ENCODE measurements at places on chromosomes 1 and 21.

DNA sequence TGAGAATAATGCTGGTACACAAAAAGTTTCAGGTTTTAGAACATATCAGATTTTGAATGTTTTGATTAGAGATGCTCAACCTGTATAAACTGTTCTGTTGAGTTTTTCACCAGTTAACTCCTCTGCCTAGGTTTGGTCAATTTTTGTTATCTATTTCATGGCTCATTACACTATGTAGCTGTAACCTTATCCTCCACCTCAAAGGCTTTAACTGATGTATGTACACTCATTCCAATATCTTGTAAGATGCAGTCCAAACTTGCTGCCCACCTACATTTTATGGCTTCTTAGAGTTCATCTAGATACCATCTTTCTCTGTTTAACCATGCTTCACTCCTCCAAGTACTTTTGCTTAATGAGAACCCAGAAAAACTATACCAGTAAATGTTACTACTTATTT is 107.8 kb downstream of the EIF4G3 start:
- DNase-seq = no peak

GRCh38 chr1:182196897-182197870 is 135.7 kb upstream of the ZNF648 start:
- no peak for DNase-seq

DNA sequence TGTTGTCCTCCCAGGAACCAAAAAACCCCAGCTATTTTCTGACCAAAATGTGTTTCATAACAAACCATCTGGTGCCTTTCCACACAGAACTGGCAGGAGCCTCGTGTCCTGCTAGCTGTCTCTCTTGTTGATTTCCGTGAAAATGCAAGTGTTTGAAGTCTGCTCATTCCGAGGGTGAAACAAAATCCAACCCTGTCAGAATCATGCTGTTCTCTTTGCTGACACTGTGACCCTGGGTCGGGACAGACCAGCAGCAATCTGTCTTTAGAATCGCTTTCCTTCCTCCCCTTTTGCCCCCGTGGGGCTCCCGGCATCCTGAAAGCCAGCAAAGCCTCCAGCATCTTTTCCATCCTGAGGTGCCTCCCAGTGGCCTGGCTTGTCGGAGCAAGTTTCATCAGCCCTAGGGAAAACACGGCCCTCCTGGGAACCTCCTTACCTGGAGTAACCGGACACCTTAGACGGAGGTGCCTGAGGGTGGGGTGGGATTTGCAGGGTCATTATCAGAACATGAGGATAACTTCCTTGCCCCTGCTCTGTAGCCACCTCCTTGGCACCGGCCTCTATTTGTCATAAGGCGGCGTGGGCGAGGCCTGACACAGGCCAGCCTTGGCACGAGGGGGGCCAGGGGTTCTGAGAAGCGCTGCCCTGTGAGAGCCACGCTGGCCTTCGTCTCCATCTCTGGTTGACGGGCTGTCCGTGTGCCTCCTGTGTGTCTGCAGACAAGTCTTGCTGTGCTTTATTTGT is 24.9 kb downstream of the LDLRAP1 start:
- no peak for DNase-seq

DNA sequence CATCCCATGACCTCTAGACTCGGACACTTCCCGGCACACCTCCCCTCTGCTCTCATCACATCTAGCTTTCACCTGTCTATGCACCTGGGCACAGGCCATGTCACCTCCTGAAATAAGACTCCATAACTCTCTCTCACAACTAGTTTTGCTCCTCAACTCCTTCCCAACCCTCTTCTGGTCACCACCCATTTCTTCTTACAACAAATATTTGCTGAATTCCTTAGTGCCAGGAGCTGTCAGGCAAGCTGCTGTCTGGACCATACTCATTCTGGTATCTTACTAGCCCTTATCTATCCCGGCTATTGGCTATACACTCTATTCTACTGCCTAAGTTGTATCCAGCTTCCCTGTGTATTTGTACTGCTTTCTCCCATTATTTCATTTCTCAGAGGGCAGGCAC is 49.1 kb downstream of the LRRC71 start:
- DNase-seq = no peak

DNA sequence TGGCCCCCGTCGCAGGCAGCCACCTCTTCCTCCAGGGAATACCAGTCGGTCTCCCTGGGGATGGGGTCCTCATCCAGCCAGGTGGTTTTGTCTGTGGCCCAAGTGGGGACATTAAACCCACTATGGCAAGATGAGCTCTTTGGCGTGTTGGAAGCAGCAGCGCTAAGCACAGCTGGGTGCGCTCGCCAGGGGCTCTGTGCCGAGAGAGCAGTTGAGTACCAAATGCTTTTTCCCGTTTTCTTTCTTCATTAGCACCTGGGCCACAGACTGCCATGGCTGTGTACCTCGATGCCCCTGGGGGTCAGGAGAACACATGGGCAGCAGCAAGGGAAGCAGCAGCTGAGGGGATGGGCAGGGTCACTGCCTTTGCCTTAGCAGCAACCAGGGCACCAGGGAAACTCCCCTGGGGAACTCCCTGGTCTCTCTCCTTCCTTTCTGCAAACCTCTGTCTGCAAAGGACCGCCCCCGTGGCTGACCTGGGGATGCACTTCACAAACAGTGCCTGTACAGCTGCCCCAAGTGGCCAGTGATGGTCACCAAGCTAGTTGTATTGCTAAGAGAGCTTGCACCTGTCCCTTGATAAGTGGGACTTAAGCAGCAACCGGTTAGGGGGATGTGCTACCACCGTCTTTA is 31.1 kb downstream of the EDARADD start:
- no peak for DNase-seq

- peak; percentile 72 for DNase-seq
Observed at GRCh38 chr1:167518331-167518700, at the start of gene CD247. Gene CD247 (minus strand): TSS chr1:167518529. CDS start chr1:167518465, 64 bp downstream.

GRCh38 chr1:228471154-228471761 is 15.9 kb upstream of the RNF187 start:
- DNase-seq = no peak

DNA sequence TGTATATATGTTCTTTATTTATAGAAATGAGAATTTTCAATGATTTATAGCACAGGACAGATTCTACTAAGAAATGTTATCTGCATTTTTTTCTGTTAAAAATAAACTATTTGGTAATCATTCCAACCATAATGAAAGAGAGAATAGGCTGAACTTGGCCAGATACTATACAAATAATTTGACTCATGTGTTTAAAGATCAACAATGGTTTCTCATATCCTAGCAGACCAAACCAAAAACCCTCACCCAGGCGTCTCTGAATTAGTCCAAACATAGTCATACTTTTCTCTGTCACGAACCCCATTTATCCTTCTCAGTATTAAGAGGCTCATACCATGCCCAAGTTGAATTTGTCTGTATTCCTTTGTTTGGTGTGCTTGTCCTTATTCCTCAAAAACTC is 40.3 kb downstream of the RPE65 start:
- no peak for DNase-seq

GRCh38 chr21:26441149-26441548 is 131.9 kb downstream of the CYYR1 start:
- DNase-seq = no peak

DNA sequence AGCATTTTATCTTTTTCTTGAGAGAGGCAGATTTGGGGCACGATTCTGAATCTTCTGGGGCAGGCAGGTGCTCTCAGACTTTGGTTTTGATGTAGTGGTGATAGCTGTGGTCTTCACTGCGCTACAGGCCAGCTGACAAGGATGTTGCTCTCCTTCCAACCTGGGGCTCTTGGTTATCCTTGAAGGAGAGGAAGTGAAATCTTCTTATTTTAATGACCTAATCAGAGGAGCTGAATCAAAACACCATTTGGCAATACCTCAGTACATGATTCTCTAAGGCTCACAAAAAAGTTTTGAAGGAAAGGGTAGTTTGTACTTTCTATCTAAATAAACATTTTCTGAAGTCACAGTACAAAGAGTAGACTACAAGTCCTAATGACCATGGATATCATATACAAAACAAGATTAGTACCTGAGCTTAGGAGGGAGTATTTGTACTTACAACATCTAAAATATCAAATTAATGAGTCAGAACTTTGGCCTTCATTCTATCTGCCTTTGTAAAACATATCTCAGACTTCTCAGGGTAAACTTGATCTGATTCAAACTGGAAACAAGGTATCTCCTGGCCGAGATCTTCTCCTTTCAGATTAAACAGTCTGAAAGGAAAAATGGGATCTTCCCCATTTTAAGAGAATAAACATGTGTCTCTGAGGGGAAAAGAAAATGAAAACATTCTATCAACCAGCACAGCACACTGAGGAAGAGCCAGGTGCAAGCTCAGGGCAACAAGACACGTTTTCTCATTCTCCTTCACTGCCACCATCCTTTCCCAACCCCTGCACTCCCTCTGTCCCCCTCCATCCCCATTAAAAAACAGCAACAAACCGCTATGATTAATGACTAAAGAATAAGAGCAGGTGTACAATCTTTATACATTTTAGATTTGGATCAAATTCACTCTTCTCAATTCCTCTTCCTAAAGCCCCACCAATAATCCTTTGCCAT is 69.2 kb downstream of the SH3GLB1 start:
- no peak for DNase-seq

- no peak for DNase-seq
Observed at GRCh38 chr1:178341261-178341956, 155.4 kb downstream of the CLEC20A start.

- DNase-seq = no peak
Observed at GRCh38 chr21:28235169-28235895, 757.3 kb downstream of the LTN1 start.
